C1 segment of cervical spinal cord (tissue), 14 donors: ENCODE measurements at places on chromosomes 3 and 15.

GRCh38 chr3:7659079-7659478, 798.2 kb downstream of the GRM7 start:
- no peak for DNase-seq

DNA sequence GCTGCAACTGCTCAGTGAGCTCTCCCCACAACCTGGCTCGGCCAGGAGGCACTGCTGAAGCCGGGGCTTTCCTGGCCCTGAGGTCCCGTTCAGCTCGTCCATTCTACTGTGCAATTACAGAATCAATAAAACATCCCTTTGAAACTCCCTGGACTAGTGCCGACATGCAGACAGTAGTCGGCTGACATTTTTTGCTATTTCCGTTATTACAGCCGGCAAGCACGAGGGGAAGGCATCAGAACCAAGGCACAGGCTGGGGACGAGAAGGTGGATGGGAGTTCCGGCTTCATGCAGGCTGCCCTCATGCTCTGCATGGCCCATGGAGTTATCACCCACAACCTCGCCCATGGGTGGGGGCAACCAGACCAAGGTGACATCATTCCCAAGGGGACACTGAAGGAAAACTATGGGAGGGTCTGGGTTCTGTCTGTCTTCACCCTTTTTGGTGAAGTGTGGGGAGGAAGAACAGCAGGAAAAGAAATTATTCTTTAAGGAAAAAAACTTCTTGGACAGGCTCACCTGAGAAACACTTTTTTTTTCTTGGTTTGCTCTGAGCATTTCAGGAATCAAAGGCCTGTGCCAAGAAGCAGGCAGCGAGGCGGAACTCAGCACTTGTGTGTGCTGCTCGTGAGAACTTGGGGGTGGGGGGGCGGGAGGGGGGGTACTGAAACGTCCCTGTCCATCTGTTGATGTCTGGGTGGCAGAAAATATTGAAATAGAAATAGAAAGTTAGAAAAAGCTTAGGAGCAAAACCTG, 154.5 kb downstream of the FOXP1 start:
- DNase-seq = no peak

- DNase-seq = no peak
Measured at GRCh38 chr15:39890621-39891020, 29.4 kb downstream of the GPR176 start.

DNA sequence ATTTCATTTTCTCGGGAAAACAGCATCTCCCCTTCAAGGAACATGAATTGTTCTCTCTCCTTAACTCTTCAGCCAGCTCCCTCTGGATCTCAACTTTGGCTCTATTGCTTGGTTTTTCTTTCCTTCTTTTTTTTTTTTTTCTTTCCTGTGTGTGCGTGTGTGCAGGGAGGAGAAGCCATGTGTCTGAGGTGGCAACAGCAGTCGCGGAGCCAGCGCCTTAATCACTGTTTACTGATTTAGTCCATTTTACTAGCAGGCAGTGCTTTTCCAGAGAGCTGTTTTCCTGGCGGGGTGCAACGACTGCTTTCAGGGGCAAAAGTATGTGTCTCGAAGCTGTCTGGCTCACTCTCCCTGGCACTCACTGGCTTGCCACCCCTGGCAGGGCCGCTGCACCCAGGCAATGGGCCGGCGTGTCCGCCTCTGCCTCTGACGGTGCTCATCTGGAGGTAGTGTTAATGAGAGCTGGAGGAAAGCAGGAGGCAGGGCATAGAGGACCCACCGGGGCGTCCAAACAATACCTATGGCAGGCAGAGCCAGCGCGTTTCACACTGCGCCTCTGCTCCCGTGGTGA, 835.4 kb upstream of the NR2F2 start:
- peak; percentile 2 for DNase-seq

DNA sequence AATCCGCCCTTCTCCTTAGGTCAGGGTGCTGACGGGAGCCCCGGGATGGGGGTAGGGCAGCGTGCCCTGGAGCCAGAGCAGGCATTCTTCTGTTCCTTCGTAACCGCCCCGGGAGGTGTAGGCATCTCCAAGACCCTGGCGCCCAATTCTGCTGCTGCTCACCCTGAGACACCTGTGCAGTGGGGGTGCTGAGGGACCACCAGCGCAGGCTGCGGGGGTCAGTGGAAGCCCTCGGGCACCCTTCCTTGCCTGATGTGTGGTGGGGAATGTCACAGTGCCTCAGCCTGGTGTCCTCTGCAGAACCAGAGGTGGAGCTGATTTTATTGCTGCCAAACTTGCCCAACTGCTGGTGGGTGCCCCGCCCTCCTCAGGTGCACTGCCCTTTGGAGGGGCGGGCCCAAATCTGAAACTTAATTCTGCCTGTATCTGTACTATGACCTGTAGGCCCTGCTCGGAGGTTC, 7.3 kb downstream of the CSK start:
- no peak for DNase-seq

- DNase-seq = no peak
Measured at GRCh38 chr3:98563661-98564281, 29.6 kb downstream of the CPOX start.

GRCh38 chr3:105353485-105354161, 13.1 kb upstream of the ALCAM start:
- peak; percentile 21 for DNase-seq

- no peak for DNase-seq
Measured at GRCh38 chr3:140883428-140884040, 58.1 kb upstream of the SLC25A36 start.

GRCh38 chr3:42699511-42699971, 3.1 kb downstream of the HHATL start:
- DNase-seq = no peak

- no peak for DNase-seq
Measured at GRCh38 chr15:75156326-75157215, 45.1 kb upstream of the C15orf39 start.

DNA sequence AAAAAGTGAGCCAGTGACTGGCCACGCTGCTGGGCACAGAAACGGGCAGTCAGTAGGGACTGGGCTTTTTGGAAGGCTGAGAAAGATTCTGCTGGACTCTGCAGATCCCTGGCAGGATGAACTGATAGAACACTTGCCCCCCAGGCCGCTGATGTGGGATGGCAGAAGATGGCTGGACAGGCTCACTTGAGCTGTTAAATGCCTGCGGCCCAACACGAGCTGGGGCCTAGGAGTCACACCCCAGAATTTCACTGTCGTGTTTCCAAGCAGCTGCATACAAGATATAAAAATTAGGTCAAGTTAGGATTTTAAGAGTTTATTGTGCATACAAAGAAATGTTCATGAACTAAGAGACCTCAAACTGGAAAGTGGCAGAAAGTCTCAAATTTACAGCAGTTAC, 26.9 kb downstream of the GLDN start:
- DNase-seq = no peak

GRCh38 chr3:131948806-131949205, 86.0 kb downstream of the CPNE4 start:
- no peak for DNase-seq

DNA sequence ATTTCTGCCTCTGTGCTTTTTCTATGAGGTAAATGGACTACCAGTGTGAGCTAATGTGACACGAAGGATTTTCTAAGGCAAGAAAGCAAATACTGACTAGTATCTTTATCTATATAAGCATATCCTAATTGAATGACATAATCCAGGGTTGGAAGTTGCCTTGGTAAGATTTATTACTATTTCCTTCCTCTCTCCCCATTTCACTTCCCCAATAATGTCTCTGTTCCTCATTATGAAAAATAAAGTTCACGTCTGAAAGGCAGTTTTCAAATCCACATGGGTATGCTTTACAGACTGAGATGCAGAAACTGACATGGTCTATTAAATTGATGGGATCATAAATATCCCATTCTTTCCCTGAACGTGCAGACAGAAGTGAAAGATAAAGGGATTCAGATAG, 86.0 kb downstream of the DTWD1 start:
- DNase-seq = no peak

DNA sequence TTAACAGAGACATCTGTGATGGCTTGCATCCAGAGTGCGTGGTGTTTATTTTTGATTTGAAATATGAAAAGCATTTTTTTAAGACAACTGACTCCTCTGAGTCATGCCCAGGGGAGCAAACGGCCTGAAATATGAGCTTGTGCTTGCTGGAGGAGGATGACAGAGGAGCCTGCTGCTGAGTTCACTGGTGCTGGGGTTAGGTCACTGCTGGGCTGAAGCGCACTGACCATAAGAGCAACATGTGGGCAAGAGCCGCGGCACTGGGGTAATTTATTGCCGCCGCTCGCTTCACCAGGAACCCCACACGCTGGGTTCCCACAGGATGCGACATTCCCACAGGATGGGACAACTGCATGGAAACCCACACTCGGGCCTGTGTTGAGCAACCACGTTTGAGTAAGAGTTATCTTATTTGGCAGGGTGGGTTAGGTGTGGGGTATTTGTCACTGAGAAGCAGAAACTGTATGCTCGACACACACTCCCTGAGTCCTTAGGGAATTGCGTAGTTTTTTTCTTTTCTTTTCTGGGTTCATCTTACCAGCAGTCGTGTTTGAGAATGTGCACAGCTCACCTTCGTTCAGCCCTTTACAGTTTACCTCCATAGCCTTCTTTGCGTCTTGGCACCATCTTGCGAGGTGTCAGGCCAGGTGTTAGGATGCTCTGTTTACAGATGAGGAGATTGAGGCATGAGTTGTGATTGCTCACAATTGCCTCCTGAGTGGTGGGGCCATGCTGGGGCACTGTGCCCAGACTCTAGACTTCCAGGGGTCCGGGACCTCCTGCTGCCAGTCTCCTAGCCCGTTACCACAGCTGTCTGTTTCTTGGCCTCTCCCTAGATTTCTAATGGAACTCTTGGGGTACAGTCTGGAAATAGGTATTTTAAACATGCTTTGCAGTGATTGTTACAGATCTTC, 60.4 kb downstream of the SMAD3 start:
- DNase-seq = no peak

DNA sequence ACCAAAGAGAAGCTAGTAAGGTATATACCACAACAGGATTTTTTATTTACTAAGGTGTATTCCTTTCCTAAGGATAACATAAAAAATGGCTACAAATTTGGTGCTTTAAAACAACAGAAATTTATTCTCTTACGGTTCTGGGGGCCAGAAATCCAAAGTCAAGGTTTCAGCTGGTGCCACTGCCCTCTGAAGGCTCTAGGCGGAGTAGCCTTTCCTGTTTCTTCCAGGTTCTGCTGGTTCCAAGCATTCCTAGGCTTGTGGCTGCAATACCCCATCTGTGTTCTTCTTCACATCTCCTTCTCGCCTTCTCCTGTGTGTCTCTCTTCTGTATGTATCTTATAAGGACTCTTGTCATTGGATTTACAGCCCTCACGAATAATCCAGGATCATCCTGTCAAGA, 549.9 kb downstream of the GRM7 start:
- no peak for DNase-seq

DNA sequence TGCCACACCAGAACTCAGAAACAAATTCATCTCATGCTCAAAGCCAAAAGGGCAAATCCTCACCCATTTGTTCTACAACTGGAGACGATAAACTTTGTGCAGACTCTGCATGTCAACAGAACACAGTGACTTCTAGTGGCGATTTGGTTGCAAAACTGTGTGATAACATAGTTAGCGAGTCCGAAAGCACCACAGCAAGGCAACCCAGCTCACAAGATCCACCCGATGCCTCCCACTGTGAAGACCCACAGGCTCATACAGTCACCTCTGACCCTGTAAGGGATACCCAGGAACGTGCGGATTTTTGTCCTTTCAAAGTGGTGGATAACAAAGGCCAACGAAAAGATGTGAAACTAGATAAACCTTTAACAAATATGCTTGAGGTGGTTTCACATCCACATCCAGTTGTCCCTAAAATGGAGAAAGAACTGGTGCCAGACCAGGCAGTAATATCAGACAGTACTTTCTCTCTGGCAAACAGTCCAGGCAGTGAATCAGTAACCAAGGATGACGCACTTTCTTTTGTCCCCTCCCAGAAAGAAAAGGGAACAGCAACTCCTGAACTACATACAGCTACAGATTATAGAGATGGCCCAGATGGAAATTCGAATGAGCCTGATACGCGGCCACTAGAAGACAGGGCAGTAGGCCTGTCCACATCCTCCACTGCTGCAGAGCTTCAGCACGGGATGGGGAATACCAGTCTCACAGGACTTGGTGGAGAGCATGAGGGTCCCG, 199.7 kb downstream of the AKAP13 start:
- no peak for DNase-seq

DNA sequence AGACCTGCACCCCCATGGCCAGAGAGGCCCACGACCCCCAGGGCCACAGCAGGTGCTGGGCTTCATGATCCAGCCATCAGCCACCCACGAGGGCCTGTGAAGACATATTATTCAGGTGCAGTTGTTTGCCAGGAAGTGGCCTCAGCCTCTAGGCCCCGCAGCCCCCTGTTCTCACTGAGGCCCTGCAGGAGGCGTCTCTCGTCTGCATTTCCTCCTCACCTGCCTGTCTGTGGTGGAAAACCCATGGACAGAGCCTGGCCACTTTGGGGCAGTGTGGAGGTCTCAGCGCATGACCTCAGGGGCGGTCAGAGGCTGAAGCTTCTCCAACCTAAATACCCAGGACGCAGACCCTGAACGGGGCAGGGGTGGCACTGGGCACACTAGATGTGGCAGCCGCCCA, 18.6 kb downstream of the UROC1 start:
- DNase-seq = no peak

- DNase-seq = no peak
Measured at GRCh38 chr3:102481050-102481449, 46.2 kb downstream of the ZPLD1 start.

- no peak for DNase-seq
Measured at GRCh38 chr15:38508647-38509046, 54.7 kb downstream of the FAM98B start.

- DNase-seq = no peak
Measured at GRCh38 chr15:90860942-90861675, 7.3 kb upstream of the FURIN start.

DNA sequence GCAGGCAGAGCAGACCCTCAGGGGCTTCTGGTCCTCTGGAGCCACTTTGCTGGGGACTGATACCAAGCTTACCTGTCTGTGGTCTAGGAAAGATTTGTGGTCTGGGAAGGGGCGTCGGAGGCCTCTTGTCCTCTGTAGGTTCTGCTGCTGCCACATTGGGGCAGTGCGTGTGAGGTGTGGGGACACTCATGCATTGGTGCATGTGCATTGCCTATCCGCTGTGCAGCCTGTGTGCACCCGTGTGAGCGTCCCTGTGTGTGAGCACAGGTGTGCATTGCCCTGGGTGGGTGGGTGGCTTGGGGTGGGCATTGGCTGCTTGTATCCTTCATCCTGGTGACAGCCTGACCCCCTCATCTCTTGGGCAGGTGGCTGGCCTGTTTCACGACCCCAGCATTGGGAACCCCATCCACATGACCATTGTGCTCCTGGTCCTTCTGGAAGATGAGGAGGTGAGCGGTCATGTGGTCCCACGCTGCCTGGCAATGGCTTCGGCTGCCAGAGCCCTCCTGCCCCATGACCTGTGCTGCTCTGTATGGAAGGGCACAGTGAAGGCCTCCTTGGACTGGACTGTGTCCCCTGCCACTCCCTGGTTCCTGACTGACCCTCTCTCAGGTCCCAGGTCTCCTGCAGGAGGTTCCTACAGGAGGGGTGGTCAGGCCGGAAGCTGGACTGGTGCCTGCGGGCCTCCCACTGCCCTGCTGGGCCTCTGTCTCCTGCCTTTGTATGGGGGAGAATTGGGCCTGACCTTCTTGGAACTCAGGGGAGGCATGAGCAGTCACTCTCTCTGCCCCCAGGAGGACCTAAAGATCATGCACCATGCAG, 41.5 kb downstream of the SAXO2 start:
- DNase-seq = no peak
